ENCODE measurements at places on chromosomes 7 and 10.
A peak's percentile ranks its signal among the peaks of the same experiment; 100 is the strongest.

DNA sequence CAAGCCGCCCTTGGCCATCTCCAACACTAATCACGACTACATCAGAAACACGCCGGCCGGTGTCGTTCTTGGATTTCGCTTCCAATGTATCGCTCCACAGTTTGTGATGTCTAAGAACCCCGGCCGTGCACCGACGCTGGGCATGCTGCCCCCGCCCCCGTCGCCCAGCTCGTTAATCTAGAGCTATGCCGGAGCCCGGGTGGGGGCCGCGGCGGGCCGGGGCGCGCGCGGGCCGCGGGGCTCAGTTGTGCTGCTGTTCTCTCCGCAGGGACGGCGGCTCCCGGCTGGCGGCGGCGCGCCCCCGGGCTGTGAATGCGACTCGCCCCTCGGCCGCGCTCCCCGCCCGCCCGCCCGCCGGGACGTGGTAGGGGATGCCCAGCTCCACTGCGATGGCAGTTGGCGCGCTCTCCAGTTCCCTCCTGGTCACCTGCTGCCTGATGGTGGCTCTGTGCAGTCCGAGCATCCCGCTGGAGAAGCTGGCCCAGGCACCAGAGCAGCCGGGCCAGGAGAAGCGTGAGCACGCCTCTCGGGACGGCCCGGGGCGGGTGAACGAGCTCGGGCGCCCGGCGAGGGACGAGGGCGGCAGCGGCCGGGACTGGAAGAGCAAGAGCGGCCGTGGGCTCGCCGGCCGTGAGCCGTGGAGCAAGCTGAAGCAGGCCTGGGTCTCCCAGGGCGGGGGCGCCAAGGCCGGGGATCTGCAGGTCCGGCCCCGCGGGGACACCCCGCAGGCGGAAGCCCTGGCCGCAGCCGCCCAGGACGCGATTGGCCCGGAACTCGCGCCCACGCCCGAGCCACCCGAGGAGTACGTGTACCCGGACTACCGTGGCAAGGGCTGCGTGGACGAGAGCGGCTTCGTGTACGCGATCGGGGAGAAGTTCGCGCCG is 1.9 kb downstream of the VWC2 start:
- peak; percentile 27 for DNase-seq

- no peak for DNase-seq
These were observed 106.7 kb downstream of the CYTH3 start for GRCh38 chr7:6165521-6166320.

DNA sequence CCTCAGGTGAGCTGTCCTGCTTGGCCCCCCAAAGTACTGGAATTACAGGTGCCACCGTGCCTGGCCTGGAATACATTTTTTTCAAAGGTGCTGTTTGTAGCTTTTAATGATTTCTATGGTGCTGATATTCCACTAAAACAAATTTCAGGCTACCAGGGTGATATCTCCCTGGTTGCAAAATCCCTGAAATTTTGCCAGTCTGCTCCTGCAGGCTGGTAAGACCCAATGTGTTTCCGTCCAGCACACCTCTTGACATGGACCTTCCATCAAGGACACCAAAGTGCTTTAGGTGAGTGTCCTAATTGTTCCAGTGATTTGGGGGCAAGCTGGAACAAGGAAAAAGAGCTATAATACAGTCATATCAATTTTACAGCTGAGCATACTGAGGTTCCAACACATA is 69.8 kb upstream of the KMT2C start:
- no peak for DNase-seq

DNA sequence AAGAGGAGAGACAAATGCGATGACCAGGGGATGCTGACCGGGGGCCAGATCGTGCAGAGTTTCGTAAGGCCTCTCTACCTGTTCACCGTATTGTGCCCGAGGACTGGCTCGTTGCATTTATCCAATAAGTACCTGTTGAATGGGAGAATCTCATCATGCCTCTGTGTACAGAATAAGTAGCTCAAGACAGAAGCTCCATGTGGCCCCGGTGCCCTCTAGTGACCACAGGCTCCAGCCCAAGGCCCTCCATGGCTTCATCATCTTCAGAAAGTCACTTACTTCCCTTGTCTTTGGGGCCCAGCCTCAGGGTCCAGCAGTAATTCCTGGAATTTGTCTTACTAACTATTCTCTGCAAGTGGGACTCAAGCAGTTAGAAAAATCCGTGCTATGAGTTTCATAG is 151.0 kb downstream of the CHN2 start:
- DNase-seq: peak; percentile 45

DNA sequence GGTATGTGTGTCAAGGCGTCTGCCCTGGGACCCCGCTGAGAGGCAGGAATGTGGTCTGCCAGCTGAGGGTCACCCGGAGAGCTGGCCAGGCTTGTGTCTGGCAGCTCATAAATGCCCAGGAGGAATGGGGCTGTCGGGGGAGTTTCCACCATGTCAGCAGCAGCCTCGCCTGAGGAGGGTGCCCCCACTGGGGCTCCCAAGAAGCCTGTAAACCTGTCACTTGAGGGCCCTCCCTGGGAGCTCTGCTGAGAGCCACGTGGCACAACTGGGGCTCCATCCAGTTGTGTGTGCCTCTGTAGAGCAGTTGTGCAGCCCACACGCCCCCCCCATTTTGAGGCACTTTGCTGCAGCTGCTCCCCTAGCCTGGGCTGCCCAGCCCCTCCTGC is 70.6 kb downstream of the NEURL1 start:
- no peak for DNase-seq

DNA sequence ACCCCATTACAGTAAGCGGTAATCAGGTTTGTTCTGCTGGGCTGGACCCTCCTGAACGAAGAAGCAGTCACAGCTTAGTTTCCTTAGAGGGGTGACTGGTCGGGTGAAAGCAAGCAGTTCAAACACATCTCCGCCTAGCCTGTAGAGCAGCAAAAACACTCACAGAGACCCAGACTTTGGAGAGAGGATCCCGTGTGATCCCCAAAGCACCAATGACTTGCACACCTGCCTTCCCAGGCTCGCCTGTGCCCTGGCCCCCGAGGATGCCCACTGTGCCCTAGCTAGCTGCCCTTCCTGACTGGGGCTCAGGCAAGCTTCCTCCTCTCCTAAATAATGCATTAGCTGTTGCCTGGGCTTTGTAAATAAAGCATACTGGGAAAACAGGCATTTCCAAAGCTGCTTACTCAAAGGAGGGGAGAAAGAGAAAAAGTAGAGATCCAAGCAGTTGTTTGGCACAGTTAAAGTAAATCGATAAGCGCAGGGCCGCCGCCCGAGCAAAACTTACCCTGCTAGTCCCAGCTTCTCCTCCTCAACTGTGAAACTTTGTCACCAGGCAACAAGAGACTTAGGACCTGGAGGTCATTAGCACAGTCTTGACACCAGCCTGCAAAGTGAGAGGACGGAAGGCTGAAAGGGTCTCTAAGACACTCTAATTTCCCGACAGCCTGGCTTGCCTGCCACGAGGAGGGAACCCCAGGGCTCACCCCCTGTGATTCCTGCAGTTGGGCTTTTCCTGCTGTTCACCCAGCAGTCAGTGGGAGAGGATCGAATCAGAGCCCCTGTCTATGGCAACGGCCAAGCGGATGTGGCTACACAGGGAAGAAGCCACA is 4.8 kb downstream of the LRRC18 start:
- DNase-seq: no peak

DNA sequence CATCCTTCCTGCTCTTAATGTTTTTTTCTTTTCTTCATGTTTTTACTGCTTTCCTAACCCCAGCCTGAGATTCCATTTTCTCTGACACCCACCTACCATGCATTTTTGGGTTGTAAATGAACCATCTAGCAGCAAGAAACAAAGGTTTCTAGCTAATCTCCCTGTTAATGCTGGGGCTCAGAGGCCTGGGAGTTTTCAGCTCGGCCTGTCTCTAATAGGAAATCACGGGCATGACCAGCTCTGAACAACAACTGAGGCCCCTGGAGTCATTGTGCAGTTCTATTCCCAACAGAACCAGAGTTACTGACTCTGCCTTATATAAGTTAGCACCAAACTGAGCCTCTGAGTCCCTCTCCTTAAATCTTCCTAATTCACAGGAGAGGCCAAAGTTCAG is 134.8 kb downstream of the CFAP58 start:
- DNase-seq: no peak

GRCh38 chr10:23073527-23073926 is 21.9 kb upstream of the MSRB2 start:
- no peak for DNase-seq

DNA sequence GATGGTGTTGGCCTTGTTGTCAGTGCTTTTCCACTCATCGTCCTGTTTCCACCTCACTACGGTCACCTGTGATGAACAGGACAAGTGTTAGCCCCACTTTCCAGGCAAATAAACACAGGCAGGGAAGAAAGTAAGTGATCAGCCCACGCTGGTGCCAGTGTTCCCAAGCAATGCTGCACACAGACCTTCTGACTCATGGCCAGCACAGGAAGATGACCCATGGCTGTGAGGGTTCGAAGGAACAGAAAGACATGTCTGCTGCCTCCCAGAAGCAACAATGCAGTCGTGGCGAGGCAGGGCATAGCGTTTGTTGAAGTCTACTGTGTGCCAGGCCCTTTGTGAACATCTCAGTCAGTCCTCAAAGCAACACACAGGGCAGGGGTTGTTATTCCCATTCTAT is 35.7 kb downstream of the SLC29A3 start:
- DNase-seq: no peak

DNA sequence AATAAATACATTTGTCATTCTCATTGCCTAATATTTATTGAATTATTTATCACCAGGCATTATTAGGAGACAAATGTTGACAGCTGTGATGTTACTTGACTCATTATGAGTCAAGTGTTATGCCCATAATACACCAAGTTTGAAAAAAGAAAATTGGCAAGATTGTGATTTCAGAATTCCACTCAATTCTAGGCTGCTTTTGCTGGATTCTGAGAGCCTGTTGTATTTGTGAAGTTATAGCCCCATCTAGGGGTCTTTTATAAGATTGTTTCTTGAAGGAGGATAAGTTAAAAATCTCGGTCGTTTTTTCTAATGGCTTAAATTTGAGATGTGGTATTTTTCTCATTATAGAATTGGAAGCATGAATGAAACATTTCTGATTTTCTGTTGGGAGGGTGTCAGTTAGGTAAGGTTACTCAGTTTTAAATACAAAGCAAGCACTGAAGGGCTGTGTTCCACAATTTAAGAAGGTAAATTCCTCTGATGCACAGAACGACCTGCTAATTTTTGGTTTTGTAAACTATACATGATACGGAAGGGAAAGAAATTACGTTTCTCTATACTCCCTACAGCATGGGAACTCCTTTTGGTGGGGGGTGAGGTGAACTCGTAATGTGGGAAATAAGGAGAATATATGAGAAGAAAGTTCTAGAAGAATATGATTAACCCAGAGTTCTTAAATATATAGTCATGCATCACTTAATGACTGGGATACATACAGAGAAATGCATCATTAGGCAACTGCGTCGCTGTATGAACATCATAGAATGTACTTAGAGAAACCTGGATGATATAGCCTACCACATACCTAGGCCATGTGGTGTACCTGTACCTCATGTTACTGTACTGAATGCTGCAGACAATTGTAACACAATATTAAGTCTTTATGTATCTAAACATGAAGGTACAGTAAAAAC is 2.6 kb downstream of the STK31 start:
- peak; percentile 71 for DNase-seq

- no peak for DNase-seq
These were observed 108.3 kb downstream of the TNS3 start for GRCh38 chr7:47473499-47474210.

- no peak for DNase-seq
These were observed 80.5 kb downstream of the ELAPOR2 start for GRCh38 chr7:86978808-86979506.

DNA sequence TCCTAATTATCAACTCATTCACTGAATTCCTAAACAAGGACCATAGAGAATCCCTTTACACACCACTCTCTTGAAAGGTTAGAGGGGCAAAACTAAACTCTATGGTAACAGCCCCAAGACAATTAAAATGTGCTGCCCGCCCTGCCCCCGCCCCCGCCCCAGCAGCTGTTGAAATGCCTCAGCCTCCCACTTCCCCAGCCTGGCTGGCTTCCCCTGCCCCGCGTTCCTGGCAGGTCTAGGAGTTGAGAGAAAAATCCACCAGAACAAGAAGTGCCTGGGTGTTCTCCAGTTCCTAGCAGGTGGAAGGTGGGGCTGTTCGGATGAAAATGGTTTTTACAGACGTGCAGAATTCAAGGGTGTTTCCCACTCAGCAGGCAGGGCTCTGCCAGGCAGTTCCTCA is 109.5 kb upstream of the ZEB1 start:
- DNase-seq: no peak

DNA sequence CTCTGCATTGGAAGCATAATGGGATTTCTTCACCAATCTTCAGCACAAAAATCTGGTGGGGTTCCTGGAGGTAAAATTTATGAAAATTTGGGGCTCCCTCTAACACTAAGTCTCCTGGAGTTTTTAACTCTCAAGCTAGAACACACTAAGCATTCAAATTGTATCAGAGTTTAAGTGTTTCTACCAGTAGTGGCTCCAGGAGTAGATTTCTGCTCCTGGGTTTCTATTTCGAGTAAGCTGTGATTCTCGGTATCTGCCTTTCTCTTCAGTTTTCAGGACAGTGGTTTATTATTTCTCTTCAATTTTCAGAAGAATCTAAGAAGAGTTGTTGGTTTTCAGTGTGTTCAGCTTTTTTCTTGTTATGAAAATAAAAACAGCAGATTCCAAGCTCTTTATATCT is 566.4 kb upstream of the KCND2 start:
- DNase-seq: no peak
